ENCODE measurements at places on chromosomes 7 and 10. TPM values are rescaled to one million over a fixed set of nuclear protein-coding genes. Genes with fewer than 3 reads are reported as not detected.

- DNase-seq = no peak
These were observed 77.4 kb upstream of the RET start for GRCh38 chr10:42999385-43000020.

GRCh38 chr10:19706904-19707303 lies 109.3 kb upstream of the PLXDC2 start:
- DNase-seq = no peak

DNA sequence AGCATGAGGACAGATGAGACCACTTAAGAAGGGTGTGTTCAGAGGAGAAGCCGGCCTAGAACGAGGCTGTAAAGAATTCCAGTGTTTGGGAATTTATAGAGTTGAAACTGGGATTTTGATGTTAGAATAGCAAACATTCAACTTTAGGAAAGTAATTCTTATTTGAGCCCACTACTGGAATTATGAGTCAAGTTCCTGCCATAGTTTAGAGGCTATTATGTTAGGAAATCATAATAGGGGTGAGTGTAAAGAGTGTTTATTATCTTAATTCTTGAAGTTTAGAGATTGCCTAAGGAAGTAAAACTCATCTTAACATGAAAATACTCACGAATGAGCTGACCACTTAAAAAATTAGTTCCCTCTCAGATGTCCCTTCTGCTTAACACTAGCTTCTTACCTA lies 2.1 kb downstream of the CBLL1 start:
- no peak for DNase-seq

DNA sequence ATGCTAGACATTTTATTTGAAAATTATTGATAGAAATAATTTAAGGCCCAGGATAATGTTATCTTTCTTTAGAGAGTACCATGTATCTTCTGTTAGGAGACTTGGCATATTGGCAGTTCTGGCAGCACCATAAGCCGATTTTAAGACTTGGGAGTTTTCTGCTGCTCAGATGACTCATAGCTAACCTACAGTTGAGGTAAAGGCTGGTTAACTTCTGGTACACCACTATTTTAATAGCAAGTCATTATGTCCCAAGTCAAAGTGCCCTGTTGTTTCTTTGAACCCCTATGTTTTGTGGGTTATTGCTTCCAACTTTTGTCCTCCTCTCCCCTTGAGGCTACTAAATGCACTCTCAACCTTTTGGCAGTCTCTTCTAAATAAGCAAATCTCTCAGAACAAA lies 25.2 kb downstream of the ATRNL1 start:
- no peak for DNase-seq

- no peak for DNase-seq
These were observed 325.9 kb downstream of the TNS3 start for GRCh38 chr7:47256016-47256415.

GRCh38 chr7:142499635-142500034 lies 241.8 kb upstream of the PRSS58 start:
- no peak for DNase-seq

DNA sequence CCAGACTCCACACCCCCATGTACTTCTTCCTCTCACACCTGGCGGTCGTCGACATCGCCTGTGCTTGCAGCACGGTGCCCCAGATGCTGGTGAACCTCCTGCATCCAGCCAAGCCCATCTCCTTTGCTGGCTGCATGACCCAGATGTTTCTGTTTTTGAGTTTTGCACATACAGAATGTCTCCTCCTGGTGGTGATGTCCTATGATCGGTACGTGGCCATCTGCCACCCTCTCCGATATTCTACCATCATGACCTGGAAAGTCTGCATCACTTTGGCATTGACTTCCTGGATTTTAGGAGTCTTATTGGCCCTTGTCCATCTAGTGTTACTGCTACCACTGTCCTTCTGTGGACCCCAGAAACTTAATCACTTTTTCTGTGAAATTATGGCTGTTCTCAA lies 4.8 kb downstream of the OR2A25 start:
- no peak for DNase-seq

DNA sequence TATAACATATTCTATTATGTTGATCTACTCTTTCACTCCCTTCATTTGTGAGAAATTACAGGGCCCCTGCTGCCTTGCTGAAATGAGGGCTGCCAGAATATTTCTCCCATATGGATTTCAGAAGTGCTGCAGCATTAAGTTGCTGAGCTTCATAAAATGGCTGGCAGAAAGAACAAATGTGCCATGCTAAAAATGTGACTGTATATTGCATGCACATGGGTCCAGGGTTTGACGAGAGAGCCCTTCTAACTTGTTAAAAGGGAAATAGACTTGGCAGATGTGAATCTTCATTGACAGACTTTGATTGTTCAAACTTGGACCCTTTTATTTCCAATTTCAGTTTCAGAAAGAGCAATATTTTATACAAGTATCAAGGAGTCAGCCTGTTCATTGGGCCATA lies 468.6 kb downstream of the PHTF2 start:
- DNase-seq = no peak

DNA sequence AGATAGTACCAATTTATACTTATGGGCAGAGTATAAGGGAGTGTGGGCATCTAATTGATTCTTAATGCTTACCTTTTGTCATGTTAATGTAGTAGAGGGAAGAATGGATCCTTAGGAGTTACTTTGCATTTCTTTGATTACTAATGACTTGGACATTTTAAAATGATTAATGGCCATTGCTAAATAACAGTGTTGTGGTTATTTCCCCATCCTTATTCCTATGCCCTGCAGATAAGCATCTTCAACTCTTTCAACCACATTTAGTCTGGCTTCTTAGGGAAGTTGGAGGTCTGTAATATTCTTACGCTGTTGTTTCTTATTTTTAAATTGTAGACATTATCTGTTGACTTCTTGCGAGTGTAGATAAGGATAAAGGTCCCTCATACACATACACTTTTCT lies 37.2 kb downstream of the KAT6B start:
- no peak for DNase-seq

DNA sequence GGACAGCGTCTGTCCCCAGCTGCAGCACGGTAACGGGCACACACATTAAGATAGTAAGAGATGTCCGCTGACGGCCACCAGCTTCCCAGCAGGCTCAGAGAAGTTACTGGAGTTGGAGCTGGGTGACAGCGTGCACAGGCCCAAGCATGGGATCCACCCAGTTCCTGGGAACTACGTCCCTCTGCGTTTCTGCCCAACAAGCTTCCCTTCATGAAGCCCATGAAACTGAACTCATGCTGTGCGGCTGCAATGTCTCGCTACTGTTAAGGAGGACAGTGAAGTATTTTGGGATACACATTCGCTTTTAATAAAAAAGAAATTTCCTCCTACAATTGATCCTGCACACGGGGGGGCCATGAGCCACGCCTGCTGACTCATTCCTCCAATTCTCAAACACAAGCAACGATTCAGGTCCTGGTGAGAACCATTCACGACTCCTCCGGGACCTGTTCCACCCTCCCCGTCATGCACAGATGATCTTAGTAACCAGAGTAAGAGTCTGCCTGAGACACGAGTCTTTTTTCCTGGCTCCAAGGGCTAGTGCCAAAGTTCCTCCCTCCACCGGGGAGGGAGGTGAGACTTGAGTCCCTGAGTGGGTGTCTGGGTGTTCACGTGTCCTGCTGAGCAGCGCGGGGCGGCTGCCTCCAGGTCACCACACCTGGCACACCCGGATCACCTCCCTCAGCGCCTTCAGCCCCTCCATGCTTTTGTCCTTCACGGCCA lies 2.6 kb downstream of the PSMG3 start:
- no peak for DNase-seq

FIS1 gene
- total RNA-seq = 150 TPM

OR13A1 gene
- not detected for total RNA-seq
